ENCODE measurements at places on chromosomes 5 and 9. TPM values are rescaled to one million over a fixed set of nuclear protein-coding genes. Genes with fewer than 3 reads are reported as not detected.

- DNase-seq = no peak
These were observed 200.3 kb downstream of the SNX18 start for GRCh38 chr5:54717870-54718269.

- DNase-seq = no peak
These were observed 29.9 kb downstream of the TUT7 start for GRCh38 chr9:86324308-86324707.

Gene PLAC8L1
- not detected for total RNA-seq

DNA sequence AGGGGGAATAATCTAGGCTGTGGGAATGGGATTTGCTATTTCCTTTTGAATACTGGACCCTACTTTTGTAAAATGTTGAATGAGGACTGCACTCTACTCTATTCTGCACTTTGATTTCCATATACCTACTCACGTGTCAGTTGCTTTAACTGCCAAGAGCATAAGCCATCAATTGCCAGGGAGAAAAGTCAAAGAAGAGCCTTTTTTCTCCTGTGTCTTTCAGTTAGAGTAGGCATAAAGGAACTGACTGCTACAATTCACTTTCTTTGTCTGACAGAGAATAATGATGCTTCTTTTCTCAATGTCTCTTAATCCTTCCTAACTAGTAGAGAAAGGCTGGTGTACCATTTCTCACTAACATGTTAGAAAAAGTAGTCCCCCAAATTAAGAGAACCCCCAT is 231.6 kb downstream of the ELAVL2 start:
- DNase-seq = no peak

DNA sequence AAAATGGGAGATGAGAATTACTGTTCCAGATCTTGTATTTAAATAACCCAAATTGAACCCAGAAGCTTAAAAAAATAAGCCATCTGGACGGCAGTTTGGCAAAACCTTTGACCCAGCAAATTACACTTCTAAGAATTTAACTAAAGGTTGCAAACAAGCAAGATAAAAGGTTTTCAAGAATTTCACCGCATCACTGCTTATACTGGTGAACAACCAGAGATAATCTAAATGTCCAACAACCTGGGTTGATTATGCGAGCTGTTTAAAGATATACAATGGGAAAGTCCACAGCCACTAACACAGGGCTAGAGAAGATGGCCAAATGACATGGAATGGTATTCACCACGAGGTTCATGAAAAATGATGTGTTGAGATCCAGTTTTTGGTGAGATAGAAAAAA is 149.3 kb downstream of the GNAQ start:
- no peak for DNase-seq

- DNase-seq = peak; percentile 92
These were observed 33.9 kb downstream of the SH3PXD2B start for GRCh38 chr5:172420235-172420939.

DNA sequence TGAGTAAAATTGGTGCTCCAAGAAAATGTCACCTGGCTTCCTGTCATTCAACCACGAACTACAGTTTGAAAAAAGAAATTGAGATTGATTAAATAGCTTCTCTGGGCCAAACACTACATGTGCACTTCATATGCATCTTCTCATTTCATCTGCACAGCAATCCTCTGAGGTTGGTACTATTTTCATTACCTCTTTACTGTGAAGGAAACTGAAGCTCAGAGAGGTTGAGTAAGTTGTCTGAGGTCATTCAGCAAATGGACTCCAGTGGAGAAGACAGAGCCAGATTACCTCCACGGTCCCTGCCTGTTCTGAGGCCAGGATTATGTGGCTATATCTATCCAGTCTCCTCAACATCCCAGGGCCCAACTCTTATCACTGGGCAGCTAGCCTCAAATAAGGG is 46.5 kb downstream of the SLC6A7 start:
- no peak for DNase-seq

Gene HRCT1
- total RNA-seq = 65.0 TPM

Gene DMRT1
- not detected for total RNA-seq

Gene KCTD16
- 0.02 TPM for total RNA-seq

Gene TTC39B
- total RNA-seq = 27.2 TPM

DNA sequence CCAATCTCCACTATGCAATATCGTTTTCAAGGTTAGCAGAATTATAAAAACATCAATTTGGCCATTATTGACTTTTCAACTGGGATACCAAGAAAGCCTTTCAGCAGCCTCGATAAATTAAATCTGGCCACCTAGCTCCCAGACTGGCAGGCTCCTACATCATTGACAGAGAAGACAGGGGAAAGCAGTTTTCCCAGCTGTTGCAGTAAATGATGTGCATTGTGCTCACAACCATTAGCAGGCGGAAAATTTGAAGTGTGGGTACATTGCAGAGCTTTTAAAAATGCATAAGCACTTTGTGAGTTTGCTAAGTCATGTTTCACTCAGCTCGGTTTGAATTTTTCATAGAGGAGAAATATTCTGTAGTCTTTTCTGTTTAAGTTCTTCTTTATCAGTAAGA is 297.9 kb downstream of the KCTD16 start:
- no peak for DNase-seq

Gene IFNE
- total RNA-seq = not detected

DNA sequence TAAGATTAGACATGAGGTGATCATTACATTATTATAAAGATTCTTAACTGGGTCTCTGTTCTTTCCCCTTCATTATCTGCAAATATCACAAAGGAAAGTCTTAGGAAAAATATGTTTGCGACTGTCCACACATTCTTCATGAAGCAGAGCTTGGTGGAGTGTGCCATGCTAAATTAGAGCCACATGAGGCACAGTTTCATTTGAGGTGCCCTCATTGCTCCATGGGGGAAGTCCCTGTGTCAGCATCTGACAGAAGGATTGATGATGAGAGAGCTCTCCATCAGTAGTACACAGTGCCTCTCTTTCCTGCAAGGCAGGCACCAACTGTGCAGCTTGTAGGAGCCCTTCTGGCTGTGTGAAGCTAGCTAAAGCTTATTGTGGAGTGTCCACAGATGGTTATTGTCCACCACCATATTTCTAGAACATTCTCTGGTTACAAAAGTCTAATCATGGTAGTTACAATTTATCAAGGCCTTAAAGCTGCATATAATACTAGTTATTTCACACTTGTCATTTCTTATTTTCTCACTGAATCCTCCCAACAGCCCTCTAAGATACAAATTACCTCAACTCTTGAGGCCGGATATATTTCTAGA is 63.9 kb downstream of the C9orf152 start:
- no peak for DNase-seq

GRCh38 chr5:144125163-144125726 is 45.2 kb downstream of the YIPF5 start:
- no peak for DNase-seq

DNA sequence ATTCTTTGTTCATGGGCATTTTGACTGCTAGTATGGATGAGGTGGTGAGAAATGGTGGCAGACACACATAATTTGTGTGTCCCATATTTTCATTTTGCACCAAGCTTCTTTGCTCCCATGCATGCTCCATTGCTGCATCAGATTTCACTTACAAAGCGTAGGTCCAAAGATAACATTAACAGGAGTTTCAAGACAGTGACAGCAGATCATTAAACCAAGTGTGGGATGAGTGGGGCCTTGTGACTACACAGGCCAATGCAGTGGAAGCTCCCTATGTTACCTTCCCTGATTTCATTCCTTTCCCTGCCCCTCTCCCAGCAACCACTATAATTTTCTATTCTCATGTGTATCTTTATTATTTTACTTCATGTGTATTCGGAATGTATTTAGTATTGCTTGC is 142.0 kb downstream of the AOPEP start:
- no peak for DNase-seq

DNA sequence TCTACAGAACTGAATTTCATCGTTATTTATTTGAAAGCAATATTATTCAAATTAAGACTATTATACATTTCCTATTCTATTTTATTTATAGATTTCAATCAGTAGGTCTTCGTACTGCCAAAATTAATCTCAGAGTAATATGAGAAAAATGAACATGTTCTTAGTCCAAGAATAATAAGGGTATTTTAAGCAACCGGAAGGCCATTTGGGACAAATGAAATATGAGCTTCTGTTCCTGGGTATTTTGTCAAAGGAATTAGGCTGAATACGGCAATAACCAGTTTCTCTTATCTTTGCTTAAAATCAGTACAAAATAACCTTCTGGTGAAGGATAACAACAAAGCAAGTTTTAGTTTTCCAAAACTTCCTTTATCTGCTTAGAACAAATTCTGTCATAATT is 410.3 kb upstream of the PRR16 start:
- DNase-seq = no peak

DNA sequence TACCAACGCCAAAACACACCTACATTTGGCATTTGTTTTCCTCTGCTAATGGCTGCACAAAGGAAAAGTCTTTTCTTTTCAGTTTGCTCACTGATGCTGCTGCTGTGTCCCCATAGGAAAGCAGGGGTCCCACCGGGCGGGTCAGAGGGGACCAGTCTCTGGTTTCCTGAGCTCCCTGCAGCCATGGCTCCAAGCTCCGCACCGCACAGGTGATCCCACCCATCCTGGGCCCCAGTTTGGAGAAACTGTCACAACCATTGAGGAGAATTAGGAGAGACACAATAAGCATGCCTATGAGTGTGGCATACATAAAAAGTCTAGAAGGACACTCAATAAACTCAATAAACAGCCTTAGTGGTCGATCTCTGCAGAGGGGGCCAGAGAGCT is 19.9 kb downstream of the MED10 start:
- DNase-seq = no peak

DNA sequence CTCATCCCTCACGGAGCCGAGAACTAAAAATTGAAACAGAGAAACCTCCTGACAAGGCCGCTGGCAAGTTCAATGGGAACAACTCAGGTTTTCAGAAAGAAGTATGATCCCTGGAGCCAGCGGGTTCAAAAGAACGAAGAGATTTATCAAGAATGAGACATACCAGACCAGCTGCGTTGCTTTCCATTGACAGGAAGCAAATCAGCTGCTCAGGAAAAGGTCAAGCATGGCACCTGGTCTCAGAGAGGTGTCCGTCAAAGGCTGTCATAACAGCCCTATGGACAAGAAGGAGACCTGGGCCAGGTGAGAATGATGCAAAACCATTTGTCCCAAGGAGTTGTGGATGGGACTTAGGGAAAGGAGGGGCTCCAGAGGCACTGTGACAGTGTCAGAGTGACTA is 34.9 kb upstream of the GNE start:
- no peak for DNase-seq

- no peak for DNase-seq
These were observed 865.4 kb upstream of the ARRDC3 start for GRCh38 chr5:92248518-92248917.

DNA sequence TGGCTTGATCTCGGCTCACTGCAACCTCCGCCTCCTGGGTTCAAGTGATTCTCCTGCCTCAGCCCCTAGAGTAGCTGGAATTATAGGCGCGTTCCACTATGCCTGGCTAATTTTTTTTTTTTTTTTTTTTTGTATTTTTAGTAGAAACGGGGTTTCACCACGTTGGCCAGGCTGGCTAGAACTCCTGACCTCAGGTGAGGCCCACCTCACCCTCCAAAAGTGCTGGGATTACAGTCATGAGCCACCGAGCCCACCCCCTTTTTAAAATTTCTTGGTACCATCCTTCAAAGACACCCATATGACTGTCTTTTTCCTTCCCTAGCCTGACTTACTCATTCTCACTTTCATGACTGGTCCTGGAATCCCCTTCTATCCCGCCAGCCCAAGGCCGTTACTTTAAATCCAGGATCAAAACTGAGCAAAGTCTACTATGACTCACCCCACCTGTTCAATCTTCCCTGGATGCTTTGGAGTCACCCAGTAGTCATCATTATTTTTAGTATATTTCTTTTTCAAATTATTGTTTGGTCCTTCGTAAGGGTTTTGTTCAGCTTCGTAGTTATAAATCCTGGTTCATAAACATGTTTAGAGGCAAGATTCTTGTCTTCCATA is 1.2 kb upstream of the TBCA start:
- no peak for DNase-seq

DNA sequence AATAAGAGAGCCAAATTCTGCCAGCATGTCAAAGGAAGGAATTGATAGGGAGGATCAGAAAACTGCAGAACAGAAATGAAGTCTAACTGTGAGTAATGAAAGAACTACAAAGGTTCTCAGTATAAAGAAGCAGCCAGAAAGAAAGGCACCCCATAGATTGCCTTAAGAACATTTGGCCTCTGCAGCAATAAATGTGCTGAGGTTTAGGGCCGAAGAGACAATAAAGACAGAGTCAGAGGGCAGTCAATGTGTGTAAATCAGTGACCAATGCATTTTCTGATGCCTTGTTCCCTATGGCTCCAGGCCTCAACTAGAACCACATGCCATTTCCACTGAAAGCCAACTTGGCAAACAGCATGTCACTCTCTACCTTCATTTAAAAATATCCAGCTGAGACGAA is 281.0 kb downstream of the HINT1 start:
- no peak for DNase-seq

Gene ST8SIA4
- total RNA-seq = 2.6 TPM

DNA sequence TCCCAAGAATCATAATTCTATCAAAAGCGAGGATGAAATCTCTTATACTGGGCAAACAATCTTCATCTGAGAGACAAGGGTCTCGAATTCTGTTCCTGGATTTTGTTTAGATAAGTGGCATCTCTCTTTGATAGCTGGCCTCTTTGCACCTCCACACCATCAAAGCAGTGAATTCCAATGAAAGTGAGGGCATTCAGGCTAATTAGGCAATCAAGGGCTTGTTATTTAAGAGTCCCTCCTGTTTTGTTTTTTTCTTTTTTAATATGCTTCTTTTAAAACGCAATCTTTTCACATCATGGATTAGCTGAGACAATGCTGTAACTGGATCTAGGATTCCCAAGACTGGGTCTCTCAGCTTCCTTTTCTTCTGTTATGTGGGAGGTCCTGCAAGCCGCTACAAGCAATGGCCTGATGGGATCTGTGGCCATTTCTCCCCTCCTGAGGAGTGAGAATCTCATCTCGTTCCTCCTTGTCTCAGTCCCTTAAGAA is 67.9 kb downstream of the TNC start:
- DNase-seq = no peak

GRCh38 chr5:164139423-164139822 is 634.0 kb downstream of the MAT2B start:
- no peak for DNase-seq

Gene FBXW11
- 35.5 TPM for total RNA-seq

GRCh38 chr9:37776328-37776727 is 8.5 kb downstream of the EXOSC3 start:
- DNase-seq = no peak

GRCh38 chr9:87278971-87279733 is 218.5 kb upstream of the DAPK1 start:
- DNase-seq = no peak

DNA sequence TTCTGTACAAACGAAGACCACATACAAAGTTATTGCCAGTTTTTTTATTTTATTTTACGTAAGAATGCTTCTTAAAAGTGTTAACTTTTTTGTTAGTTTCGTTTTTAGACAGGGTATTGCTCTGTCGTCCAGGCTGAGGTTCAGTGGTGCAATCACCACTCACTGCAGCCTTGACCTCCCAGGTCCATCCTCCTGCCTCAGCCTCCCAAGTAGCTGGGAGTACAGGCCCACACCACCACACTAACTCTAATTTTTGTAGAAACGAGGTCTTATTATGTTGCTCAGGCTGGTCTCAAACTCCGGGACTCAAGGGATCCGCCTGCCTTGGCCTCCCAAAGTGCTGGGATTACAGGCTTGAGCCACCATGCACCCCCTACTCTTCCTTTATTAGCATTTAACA is 2.3 kb upstream of the DNAJA1 start:
- DNase-seq = no peak

GRCh38 chr5:1836176-1836890 is 35.1 kb downstream of the NDUFS6 start:
- no peak for DNase-seq

GRCh38 chr5:176525677-176526076 is 11.5 kb downstream of the RNF44 start:
- DNase-seq = no peak

Gene TYRP1
- total RNA-seq = 0.30 TPM

- DNase-seq = no peak
These were observed 104.4 kb downstream of the SMARCA2 start for GRCh38 chr9:2119566-2119965.

Measured in colonic mucosa (tissue), 4 donors.